ENCODE measurements at places on chromosomes 3 and 15.

- no peak for DNase-seq
Measured at GRCh38 chr3:159913712-159914414, 74.8 kb upstream of the IL12A start.

GRCh38 chr3:67286586-67286985, 288.5 kb downstream of the KBTBD8 start:
- no peak for DNase-seq

DNA sequence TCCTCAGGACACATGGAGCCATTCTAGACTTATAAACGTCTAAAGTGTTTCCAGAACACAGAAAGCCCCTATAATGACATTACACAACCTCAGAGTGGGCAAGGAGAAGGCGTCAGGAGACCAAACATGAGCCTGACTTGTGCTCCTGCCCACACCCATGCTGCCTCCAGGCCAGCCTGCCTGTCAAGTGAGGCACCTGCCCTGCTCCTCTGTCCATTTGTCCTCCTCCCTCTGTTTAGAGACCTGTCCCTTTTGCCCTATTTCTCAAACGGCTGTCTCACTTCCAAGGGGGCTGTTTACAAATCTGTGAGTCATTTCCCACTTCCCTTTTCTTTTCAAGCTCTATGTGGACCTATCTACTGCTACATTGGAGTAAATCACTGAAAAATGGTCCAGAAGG, 21.0 kb downstream of the ZDHHC3 start:
- DNase-seq, result no peak

DNA sequence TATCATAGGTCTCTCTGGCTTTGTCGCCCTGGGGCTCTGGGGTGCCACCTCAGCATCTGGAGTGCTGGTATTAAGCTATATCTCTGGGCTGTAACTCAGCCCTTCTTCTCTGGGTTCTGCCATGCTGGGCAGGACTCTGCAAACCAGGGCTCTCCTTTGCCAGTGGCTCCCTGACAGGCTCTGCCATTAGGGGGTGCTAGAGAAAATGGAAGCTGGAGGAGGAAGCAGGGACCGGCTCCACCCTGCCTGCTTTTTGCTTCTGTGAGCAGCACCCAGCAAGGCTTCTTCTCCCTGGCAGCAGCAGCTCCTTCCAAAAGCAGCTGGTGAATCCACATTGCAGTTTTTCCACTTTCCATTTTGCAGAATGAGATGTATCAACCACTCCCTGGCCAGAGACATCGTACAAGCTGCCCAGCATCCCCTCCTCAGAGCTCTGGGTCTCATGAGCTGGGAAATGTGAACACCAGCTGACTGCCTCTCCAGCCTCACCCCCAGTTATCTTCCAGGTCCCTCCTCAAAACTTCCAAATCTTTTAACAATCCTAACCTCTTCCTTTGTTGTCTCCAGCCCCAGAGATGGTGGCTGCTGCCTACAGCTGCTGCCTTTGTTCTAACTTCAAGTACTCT, 165.0 kb downstream of the ABHD5 start:
- DNase-seq, result no peak

DNA sequence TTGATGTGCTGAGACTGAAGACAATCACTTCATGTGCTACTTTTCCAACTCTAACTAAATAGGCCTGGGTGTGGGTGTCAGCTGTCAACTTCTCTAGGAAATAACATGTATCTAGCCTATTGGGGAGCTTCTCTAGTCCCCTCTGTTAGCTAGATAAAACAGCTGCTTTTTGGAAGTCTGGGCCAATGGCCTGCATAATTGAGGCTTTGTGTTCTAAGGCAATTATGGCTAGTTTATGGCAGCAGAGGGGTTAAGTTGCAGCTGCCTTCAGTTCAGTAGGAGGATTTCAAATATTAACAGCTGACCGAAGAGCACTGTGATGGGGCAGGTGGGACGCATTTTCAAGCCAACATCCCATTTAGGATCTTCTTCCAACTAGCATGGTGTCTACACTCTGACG, 6.4 kb downstream of the COL8A1 start:
- no peak for DNase-seq

DNA sequence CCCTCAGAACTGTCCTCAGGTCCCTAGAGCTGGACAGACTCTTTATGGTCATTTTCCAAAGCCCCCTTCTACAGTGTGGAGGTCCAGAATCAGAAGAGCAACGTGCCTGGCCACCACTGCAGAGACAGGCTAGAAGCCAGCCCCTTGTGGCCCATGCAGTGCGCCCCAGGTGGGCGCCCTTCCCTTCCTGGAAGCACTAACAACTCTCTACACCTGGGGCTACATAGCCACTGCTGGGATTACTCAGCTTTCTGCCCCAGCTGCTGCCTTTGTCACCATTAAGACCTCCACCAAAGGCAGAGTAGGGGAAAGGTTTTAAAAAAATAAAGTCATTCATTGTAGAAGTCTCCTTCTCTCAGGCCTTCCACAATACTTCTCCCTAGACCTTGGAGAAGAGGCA, 2.3 kb downstream of the RASGRP1 start:
- DNase-seq, result no peak

DNA sequence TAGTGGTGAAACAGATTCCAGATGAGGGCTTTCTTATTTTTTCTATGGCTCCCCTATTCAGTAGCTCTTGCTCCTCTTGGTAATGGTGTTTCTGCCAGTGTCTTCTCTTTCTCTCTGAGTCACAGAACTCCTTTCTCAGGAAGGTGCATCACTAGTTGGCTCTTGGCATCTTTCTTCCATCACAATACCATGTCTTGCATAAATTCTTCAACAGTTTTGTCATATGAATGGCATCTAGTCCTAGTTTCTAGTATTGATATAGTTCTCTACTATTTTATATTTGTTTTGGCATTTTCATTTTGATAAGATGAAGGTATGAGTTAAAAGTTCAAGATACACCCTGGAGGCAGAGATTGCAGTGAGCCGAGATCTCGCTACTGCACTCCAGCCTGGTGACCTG, 51.0 kb downstream of the REC114 start:
- DNase-seq, result no peak

DNA sequence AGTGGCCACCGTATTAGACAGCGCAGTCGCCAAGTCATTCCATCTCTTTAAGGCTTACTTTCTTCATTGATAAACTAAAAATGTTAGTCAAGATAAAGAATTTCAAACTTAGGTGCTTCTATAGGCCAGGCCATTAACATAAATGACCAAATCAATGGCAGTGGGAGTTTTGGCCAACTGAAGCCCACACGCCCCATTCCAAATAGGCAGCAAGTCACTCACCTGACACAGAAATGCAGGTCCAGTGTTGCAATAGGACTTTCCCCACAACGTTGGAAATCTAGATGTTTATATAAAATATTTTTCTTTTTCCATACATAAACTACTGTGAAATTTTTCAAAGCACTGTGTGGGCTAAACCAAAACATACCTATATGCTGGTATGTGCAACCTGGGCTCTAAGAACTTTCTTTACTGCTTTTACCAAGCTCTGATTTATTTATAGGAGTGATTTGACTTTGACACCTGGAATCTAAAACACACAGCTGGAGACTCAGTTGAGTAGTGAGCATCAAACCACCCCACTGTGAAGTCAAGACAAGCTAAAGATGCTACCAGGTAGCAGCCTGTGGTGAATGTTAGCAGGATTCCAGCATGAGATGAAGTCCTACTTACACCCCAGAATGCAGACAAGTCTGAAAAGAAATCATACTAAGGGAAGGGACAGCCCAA, 15.1 kb downstream of the GOLIM4 start:
- DNase-seq, result no peak

GRCh38 chr15:79562899-79563298, 130.8 kb downstream of the MINAR1 start:
- no peak for DNase-seq

- no peak for DNase-seq
Measured at GRCh38 chr3:194306771-194307640, 44.1 kb downstream of the CPN2 start.

DNA sequence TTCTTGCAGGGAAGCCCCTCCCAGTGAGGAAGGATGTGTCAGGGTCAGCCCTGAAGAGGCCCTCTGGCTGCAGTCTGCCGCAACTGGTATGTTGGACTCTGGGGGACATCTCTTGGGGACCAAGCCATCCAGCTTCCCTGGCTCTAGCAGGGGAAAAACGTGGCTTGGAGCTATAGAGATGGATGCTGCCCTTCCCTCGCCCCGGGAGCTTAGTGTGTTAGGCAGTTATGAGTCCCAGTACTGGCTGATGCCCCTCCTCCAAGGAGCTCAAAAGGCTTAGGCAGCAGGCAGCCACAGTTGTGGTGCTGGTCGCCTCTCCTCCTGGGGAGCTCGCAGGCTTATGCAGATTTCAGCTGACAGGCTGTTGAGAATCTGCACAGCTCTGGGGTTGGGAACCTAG, 353.1 kb upstream of the GBE1 start:
- DNase-seq, result no peak

DNA sequence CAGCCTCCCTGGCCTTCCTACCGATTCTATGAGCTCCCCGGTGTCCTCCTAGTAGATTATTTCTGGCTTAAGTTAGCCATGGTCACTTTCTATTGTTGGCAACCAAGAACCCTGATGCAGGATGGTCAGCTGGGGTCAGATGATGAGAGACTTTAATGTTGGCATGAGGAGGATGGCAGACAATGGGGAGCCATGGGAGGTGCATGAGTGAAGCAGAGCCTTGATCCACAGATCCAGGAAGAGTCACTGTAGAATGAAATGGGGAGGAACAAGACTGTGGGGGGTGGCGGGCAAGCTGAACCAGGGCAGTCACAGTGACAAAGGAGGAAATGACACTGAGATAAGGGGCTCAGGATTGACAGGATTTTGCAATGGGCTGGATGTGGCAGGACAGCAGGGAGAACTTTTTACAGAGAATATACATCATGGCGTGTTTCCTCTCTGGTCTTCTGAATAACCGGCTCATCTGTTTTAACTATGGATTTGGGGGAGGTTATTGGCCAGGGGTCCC, 60.9 kb downstream of the RPLP1 start:
- DNase-seq, result no peak

DNA sequence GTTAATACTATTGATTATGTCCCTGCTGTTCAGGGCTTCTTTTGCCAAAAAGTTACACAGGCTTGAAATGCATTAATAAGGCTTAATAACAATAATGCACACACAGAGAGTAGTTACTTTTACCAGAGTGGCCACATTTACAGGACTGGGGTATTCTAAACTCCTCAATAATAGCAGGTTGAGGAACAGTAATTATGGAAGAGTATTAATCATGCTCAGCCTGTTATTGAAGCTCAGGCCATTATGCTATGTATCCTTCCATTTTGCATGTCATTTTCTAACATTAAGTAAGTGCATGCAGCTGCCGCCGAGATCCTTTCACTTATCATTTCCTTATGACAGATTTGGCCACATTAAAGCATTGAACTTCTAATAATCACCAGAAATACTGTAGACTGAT, 5.7 kb downstream of the ARRDC4 start:
- DNase-seq, result no peak

GRCh38 chr3:183508821-183509220, 46.7 kb downstream of the KLHL6 start:
- DNase-seq, result no peak

GRCh38 chr15:100113351-100114080, 228.3 kb downstream of the ADAMTS17 start:
- no peak for DNase-seq

- no peak for DNase-seq
Measured at GRCh38 chr3:45132568-45133211, 13.5 kb downstream of the CDCP1 start.

DNA sequence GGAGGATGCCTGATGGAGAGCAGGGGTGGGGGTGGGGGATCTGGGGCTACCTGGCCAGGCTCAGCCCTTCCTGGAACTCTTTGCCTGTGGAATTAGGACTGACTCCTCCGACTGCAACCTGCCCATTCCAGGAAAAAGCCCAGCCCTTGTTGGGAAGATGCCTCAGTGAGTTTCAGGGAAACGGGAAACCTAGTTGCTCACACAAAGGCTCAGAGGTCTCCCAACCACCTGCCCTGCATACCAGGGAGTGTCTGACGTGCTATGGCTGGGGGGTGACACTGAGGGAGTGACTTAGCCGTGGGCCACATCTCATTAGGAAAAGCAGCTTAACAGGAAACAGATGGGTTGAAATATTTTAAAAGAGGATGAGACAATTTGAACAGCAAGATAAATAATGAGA, 27.9 kb downstream of the CYP8B1 start:
- DNase-seq, result no peak

- no peak for DNase-seq
Measured at GRCh38 chr3:117763561-117763960, 1054.0 kb downstream of the TUSC7 start.

DNA sequence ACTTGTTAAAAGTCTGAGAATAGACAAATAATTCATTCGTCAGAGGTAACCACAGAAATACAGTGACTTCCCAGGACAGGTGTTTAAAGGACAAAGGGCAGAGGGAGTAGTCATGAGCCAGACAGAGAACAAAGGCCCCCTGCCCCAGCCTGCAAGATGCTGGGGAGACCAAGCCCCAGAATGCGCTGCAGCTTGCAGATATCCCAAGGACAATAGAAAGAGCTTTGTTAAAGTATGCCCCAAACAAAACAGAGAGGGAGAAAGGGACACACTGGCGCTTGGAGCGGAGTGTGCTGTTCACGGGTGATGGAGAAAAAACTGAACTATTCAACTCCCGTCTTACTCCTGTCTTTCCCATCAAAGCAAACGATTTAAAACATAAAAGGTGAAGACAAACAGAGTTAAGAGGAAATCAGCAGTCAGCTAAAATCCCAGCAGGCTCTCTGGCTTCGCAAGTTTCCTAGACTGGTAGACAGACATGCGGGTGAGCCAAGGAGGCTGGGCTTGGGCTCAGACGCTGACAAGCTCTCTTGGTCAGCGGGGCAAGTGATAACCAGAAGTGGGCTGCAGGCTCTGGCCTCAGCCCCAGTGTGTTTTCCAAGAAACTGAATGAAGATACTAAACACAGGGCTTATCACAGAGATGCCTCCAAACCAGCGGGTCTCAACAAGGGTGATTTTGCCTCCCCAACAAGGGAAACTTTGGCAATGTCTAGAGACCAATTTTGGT, 130.1 kb downstream of the UACA start:
- no peak for DNase-seq

- no peak for DNase-seq
Measured at GRCh38 chr3:10600726-10601125, 95.3 kb upstream of the ATP2B2 start.

GRCh38 chr15:67321352-67321751, 66.8 kb downstream of the IQCH start:
- DNase-seq, result no peak

GRCh38 chr3:64410226-64410625, 185.0 kb upstream of the PRICKLE2 start:
- no peak for DNase-seq

GRCh38 chr3:148551767-148552260, 145.9 kb upstream of the AGTR1 start:
- no peak for DNase-seq

All from GOT3 (cell line).